ENCODE measurements at places on chromosomes 2 and 18.

DNA sequence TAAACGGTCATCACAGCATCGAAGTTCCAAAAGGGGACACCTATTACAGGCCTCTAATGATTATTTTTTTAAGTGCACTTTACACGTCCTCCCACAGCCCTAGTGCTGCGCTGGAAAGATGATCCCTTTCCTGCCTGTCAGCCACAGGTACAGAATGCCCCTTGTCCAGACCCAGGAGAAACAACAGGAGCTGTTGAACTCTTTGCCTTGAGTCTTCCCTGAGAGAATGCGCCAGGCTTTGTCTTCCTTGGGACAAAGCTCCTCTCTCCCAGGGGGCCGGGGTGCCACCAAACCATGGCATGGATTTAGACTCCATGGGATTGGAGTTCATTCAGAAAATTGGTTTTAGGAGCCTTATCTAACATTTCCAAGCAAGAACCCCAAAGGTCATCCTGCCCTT lies 319.0 kb upstream of the SOX11 start:
- peak; percentile 68 for DNase-seq

DNA sequence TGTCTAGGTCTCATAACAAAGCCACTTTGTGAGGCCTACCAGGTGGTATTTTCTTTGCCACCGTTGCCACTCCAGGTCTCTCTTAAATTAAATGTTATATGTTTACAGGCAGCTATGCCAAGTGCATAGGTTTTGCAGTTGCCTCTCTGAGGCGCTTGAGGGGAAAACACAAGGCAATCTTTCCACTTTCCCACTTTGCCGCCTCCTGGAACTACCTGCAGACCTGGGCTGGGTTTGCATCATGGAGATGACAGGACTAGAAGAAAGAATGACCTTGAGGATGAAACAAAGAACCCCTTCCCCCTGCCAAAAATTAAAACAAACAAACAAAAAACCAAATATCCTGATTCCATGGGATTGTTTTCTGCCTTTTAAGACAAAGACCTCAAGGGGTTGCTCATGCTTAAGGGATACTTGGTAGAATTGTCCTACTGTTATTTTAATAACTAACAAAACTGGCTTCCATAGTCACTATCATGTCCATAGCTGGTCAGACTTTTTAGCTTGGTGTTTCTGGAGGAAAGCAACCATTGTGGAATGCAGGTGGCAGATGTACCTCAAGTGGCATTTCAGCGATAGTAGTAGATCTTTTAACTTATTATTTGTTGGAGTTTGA lies 159.9 kb downstream of the PRPF40A start:
- DNase-seq: no peak

GRCh38 chr2:68057658-68058396 lies 5.0 kb downstream of the C1D start:
- no peak for DNase-seq

GRCh38 chr2:85078536-85078935 lies 54.7 kb upstream of the TCF7L1 start:
- no peak for DNase-seq

DNA sequence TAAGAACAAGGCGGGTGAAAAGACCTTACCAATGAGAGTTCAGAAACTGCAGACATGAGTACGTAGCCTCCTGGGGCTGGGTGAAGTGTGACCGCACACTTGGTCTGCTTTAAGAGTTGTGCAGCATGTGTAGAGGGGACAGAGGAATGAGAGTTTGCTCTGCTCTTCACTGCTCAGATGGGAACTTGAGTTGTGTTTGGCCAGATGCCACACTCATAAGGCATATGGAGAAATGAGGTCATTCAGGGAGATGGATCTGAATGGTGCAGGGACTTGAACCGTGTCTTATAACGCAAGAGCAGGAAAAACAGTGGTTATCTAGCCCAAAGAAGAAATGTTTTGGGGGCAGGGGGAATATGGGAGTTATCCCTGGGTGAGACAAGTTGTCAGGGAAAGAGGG lies 273.8 kb upstream of the LYPD1 start:
- DNase-seq: no peak

DNA sequence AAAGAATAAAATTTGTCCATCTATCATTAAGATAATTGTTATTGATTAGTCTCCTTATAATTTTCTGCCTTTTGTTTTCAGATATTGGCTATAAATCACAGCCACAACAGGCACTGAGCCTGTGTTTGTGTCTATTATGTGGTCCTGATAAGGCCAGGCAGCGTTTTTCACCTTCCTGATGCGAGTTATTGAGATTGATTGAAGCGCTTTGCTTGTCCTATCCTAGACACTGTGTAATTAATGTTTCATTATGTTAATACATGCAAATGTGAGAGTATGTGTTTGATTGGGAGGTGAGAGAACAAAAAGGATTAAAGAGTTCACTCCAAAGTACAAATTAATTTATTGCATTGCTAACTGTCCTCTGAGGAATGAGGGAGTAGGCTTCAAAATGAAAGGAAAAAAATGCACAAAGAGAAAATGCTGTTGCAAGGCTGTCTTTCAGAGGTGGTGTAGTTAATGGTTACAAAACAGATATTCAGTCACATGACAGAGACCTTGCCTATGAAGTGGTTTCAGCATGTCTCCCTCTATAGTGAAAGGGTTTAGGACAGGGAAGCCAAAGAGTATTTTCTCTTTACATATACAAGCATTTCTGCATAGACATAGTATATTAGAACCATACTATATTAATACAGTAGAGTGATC lies 391.1 kb downstream of the DCC start:
- peak; percentile 75 for DNase-seq

DNA sequence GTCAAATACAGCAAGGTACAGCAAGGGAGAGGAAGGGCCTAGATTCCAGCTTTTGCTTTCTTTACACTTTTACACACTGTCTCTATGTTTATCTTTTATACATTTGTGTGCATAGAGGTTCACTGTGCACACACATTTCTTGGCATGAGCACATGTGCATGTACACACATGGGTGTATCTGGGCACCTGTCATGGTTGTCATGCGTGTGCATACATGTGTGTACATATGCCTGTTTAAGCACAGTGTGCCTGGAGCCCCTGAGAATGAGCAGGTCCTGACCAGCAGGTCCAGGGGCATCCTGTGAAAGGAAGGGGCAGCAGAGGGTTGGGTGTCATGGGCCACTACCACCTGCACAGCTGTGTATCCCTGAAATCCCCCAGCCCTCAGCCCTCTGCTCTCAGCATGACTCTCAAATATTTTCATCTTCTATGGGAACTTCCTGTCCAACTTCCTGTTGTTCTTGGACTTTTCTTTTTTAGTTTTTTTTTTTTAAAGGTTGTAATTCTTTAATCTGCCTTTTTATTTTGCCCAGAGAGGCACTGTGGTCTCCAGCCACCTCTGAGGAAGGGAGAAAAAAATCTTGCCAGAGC lies 97.0 kb upstream of the EPAS1 start:
- DNase-seq: no peak

DNA sequence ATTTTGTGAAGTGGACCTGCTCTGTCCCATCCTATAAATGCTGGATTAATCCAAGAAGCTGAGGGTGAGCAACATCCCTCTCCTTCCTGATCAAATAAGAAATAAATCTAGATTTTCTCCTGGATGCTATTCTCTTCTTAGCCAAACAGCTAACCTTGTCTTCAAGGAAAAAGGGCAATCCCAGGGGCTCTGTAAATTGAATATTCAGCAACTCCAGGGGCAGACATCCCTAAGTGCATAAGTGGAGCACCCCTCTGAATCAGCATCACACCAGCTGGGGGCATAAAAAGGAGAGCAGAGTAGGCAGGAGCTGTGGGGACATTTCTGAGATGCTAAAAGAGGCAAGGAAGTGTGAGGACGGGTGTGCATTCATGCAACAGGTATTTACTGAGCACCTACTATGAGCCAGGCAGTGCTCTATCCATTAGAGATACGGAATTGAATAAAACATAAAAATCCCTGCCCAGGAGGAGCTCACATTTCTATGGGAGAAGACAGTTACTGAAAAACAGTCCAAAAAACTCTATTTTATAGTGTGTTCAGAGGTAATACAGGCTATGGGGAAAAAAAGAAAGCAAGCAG lies 2.8 kb upstream of the STEAP3 start:
- no peak for DNase-seq

- peak; percentile 22 for DNase-seq
Observed at GRCh38 chr2:43524177-43524965, 71.5 kb downstream of the THADA start.

DNA sequence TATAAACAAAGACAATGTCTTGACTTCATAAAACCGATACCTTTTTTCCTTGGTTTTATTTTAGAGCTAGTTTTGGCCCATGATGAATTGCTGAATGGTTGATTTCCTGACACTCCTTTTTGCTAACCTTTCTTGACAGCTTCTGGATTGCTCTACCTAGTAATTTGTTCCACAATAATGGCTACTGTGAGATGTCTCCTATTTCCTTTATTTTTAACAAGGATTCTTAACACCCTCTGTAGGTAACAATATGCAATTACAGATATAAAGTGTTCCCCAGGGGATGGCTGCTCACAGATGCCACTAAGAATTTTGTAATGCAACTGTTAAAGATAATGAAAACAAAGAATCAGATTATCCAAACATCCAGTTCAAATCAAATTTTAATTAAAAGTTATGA lies 100.8 kb upstream of the ATP5MC3 start:
- peak; percentile 47 for DNase-seq

- DNase-seq: no peak
Observed at GRCh38 chr2:173989160-173989883, 24.1 kb upstream of the SP3 start.

DNA sequence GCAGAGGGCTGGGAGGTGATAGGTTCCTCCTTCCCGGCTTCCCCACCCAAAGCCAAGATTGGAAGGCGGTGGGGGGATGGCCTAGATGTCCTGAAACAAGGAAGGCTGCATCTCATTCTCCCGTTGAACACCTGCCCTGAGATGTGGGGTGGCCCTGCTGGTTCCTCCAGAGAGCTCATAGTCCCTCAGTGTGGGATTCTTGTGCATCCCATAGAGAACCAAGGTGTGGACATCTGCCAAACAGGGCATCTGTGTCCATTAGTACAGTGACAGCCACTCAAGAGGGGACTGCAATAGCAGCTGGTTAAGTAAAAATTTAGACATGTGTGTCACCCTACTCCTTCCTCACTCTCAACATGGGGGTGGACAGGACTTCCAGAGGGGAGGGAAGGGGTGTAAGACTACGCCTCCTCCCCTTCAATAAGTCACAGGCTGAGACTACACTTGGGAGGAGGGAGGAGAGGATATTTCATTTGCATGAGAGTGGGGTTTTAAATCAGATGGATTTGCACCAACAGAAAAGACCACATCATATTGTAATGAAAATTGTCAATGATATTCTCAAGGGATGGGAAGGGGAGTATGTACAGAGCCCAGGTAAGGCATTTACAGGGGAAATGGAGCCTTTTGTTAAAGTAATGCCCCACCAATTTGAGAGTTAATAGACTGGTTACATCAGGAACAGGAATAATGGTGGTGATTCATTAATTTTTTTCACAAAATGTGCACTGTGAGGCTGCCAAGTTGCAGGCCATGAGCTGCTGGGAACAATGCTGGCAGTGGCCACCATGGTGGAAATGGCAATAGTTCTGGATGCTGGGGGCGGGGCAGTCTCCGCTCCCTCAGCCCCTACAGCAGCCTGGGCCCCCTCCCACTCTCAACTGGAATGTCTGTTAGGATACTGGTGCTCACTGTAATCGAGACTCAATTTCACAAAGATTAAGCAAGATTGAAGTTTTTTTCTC lies 80.6 kb downstream of the TEX51 start:
- DNase-seq: no peak

DNA sequence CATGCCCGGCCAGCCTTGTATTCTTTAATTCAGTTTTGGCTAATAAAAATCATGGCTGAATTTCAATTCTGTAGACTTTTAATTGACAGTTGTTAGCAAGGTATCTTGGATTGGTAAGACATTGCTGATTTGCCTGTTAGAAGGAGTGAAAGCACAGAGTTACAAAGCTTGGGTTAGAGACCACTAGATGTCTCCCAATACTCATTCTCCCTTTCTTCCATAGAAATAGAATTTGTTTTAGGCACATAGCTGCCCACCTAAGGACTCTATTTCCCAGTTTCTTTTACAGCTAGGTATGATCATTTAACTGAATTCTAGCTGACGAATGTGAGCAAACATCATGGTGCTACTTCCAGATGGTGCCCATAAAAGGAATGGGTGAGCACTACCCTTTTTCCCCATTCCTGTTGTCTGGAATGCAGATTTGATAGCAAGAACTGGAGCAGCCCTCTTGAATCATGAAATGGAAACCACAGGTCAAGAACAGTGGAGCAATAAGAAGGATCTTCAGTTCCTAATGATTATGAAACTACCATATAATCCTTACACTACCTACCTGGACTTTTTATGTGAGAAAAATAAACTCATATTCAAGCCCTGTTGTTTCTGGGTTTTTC lies 17.5 kb downstream of the PECR start:
- DNase-seq: no peak

DNA sequence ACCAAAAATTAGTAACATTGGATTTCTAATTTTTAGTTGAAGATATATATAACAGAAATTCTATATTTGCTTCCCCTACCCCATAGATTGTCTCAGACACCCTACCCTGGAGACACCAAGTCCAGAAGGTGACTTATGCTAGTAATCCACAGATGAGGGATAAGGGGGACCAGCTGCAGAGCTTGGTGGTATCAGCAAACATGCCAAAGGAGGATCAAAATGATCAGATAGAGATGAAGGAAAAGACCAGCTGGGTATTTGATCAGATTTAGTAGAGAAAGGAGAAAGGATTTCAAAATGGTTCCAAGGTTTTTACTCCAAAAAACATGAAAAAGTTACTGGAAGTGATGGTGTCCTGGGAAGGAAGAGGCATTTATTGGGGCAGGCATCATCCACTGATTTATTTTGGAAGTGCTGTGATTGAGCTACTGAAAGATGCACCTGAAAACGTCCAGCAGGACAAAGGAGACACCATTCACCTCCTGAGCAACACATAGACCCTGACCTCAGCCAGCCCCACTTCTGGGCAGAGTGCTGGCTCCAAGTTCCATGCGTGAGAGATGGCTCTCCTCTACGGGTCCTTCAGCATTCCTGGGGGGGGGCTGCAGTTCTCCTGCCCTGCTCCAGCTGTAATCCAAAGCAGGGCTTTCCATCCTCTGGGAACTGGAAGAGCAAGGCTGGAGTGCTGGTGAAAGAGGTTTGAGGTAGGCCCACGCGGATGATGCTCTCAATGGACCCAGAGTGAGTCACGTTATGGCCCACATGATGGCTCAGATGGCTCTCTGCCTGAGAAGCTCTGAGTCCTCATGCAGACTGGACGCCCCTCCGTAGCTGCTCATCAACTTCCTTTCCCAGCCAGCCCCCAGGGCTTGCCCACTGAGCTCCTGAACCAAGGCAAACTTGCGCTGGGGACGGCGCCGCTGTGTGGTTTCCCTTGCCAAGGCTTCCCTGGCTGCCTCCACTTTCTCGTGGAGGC lies 3.7 kb upstream of the LRRFIP1 start:
- no peak for DNase-seq

- DNase-seq: peak; percentile 66
Observed at GRCh38 chr2:15636972-15637785, 45.5 kb downstream of the DDX1 start.

DNA sequence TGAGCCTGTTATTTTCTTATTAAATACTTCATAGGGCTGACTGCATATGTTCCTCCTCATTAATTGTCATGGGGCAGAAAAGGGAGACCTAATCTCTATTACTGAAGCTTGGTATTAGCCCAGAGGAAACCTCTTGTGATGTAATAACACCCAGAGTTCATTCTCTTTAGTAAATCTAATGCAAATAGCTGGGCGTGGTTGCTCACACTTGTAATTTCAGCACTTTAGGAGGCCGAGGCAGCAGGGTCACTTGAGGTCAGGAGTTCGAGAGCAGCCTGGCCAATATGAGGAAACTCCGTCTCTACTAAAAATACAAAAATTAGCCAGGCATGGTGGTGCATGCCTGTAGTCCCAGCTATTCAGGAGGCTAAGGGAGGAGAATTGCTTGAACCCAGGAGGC lies 14.7 kb downstream of the DAW1 start:
- no peak for DNase-seq

All from small intestine (tissue), 16 donors.